ENCODE measurements at places on chromosomes 13 and 19.

DNA sequence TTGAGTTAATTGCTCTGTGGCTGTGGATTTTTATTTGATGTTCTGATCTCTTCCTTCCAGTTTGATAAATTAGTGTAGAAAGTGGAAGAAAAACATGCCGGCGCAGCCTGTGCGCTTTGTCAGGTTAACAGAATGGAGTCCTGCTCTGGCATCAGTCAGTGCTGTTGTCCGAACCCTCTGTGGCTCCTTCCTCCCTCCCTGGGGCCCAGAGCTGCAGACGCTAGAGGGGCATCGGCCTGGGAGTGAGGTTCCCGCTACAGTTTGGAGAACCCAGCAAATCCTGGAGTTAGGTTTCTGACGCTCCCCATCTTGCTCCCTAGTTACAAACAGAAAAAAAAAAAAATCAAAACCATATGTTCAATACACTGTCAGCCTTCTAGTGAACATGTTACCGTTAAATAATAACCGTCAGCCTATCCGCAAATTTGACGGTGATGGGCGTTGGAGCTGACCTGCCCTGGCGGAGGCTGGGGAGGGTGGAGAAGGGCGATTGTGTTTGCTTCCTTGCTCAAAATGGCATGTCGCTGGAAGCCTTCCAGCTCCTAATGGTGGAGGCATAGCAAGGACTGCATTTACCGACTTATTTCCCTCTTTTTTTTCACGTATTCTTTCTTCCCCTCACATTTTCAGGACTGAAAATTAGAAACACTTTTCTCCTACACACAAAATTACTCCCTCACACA lies 13.6 kb downstream of the MBNL2 start:
- DNase-seq: no peak

DNA sequence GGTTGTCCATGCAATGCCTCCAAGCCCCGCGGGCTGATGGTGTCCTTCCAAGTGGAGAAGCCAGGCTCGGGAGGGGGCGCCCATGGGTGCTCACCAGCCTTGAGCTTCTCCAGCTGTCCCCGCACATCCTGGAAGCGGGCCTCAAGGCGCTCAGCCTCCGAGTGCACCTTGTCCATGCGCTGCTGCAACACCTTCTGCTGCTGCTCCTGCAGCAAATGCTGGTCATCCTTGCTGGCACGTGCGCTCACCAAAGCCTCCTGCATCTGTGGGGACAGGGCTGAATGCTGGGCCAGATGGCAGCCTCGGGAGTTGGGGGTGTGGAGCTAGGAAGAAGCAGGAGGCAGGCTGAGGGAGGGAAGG lies 22.8 kb upstream of the EMP3 start:
- DNase-seq: no peak

GRCh38 chr19:11177592-11177991 lies 19.8 kb downstream of the KANK2 start:
- DNase-seq: no peak

- no peak for DNase-seq
Measured at GRCh38 chr13:68713394-68713793, 1394.2 kb upstream of the ATXN8OS start.

GRCh38 chr13:84925443-84925842 lies 873.8 kb downstream of the SLITRK6 start:
- DNase-seq: no peak

DNA sequence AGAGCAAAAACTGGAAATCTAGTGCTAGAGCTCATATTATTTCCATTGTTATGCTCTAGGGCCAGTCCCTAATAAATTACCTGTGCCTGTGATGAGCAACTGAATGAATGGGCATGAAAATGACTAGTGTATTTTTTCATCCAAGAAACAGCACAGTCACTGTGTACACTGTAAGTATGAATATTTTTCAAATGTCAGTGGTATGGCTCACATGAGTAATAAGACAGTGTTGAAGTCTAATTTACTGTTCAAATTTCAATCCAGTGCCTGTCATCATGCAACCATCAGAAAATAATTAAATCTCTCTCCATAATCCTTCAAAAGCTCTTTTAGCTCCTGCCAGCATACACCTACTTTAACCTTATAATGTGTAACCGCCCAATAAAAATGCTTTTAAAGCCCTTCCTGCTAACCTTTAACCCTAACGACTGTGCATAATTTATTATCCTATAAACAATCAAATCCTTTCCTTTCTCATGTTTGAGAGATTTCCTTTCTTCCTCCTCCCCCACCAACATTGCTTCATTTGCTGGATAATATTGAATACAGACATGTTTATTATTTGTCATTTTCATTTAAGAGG lies 378.3 kb downstream of the GPC5 start:
- DNase-seq: no peak

- no peak for DNase-seq
Measured at GRCh38 chr13:110307767-110308655, 927 bp downstream of the COL4A2 start.

- no peak for DNase-seq
Measured at GRCh38 chr13:26855921-26856320, 95.3 kb upstream of the GPR12 start.

- DNase-seq: no peak
Measured at GRCh38 chr13:38564256-38565150, 122.4 kb upstream of the FREM2 start.

- peak; percentile 65 for DNase-seq
Measured at GRCh38 chr19:14479975-14480699, 5.0 kb upstream of the PTGER1 start.

DNA sequence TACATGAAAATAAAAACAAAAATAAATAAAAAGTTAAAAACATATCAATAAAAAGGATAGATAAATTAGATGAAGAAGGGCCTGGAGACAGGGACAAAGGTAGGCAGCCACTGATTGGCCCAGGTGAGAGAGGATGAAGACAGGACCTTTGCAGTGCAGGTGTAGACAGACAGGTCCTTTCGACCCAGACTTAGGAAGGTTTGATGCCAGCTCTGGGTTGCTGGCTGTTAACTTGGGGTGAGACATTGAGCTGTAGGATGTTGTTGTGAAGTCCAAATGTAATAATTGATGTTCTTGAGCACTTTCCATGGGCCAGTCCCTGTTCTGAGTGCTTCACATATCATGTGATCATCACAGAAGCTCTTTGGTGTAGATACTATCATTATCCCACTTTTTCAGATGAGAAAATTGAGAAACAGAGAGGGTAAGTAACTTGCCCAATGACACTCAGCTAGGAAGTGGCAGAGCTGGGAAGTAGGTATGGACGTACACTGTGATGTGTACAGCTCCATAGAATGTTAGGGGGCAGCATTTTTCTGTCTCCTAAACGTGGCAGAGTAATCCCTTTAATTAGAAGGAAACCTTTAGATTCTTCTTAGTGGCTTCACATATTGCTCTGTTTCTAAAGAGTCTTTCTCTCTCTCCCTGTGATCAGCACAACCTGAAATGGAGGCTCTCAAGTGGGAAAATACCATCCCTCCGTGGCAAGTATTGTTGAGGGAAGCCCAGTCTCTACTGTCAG lies 76.0 kb upstream of the STK24 start:
- no peak for DNase-seq

- DNase-seq: no peak
Measured at GRCh38 chr13:80665792-80666333, 324.9 kb upstream of the SPRY2 start.

DNA sequence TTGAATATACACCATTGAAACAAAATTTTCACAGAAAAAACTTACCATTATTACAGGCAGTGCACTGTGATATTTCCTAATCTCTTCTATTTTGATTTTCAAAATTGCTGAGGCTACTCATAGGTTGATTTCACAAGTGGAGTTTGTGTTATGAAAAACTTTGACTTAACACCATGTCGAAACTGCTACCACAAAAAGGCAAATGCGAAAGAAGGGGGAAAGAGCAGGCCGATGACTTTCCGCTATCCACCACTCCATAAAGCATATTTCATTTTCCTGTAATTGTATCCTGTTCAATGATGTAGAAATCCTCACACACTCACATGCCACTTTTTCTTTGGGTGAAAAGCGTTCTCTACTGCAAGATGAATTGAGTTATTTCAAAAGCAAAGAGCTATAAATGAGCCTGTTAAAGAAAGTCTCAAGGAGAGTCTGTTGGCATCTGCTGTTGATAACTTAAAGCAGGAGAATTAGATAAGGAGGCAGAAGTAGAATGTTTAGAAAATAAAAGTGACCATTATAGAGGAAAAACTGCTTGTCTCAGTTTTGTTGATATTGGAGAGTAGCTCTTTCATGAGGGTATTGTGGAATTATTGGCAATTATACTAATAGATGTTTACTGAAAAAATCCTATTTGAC lies 18.8 kb downstream of the KL start:
- no peak for DNase-seq

GRCh38 chr19:43351998-43352746 lies 1.3 kb upstream of the CD177 start:
- no peak for DNase-seq

- no peak for DNase-seq
Measured at GRCh38 chr19:38781058-38781457, 7.7 kb upstream of the LGALS7 start.

GRCh38 chr13:34161931-34162543 lies 344.1 kb downstream of the RFC3 start:
- no peak for DNase-seq

- no peak for DNase-seq
Measured at GRCh38 chr13:106302843-106303242, 232.6 kb downstream of the EFNB2 start.

- DNase-seq: no peak
Measured at GRCh38 chr13:39982745-39983144, 327.3 kb downstream of the COG6 start.

GRCh38 chr19:38528931-38529330 lies 88.8 kb downstream of the MAP4K1 start:
- DNase-seq: no peak

DNA sequence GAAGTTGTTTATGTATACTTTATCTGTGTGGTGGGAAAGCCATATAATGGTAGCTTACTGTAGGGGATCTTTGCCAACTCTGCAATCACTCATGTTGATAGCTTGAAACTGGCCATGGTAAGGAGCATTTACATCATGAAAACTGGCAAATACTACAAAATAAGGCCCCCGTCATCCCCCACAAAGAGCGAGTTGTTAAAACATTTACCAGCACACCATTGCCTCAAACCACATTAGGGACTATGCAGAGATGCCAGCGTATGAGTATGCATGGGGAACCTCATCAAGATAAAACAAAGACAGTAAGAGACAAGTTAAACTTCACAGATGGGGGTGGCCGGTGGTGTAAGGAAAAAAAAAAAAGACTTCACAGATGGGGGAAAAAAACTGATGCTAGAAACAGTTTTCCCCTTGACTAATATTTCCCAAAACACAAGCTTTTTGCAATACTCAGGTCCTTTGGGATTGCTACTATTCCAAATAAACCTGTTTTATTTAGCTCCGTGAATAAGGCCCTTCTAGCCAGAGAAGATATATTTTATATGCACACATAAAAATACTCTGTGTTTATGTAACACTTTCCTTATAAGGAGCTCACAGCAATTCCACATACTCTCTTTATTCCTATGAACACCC lies 70.6 kb upstream of the SERP2 start:
- no peak for DNase-seq

GRCh38 chr19:54464630-54465425 lies 1.2 kb upstream of the LENG9 start:
- no peak for DNase-seq

DNA sequence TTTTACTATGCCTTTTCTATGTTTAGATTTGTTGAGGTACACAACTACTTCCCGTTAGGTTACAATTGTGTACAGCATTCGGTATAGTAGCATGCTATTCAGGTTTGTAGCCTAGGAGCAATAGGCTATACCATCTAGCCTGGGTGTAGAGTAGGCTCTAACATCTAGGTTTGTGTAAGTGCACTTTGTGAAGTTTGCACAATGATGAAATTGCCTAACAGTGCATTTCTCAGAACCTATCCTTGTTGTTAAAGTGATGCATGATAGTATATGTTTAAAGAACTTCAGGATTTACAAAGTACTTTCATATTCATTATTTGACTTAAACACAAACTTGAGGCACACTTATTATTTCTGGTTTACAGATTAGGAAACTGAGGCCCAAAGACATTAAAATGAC lies 11.5 kb upstream of the SERPINE3 start:
- DNase-seq: no peak

DNA sequence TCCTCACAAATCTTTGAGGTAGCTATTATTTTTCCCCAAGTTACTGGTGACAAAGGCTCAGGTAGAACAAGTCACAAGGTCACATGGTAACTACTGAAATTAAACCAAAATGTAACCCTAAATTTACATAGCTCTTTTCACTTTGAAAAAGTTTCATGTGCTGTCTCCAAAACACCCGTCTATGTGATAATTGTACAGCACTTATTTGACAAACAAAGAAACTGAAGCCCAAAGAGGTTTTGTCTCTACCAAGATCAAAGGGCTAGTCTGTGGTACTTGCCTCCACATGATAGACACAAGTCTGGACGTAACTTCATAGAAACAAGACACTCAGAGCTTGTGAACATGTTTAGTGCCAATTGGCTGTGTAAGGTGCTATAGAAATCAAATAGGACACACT lies 108.3 kb downstream of the SACS start:
- DNase-seq: no peak

DNA sequence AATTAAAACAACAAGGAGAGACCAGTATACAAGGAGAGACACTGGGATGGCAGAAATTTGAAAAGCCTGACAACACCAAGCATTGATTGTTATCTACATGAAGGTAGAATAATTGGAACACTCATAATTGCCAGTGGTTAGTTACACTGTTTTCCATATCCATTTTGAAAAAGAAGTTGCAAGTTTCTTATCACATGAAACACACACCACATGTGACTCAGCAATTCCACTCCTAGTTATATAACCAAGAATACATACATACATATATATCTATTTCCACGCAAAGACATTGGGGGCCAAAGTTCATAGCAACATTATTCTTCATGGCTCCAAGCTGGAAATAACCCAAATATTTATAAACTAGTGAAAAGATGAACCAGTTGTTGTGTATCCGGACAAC lies 15.2 kb upstream of the PABPC3 start:
- no peak for DNase-seq
